BJ (cell line): ENCODE measurements at places on chromosomes 11 and 22.

DNA sequence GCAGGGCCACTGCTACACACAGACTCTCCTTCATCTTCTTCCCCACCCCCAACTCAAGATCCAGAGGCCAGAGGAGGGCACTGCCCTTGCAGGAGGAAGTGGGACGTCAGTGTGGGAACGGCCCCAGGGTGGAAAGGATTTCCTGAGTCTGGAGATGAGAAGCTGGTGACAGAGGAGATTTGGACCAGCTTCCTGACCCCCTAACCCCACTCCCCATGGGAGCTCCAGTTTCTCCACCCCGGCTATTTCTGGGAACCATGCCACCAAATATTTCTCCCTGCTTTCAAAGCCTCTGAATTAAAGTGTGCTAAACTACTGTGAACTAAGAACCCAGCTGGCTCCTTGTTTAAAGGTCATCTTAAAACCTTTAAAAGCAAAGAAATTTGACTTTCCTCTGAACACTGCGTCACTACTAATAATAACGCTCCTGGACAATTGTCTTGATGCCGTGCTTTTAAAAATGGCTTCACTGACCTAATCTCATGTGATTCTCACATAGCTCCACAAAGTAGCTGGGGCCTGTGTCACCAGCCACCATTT, 46.6 kb downstream of the CWC15 start:
- peak; percentile 91 for DNase-seq

- DNase-seq, result no peak
Observed at GRCh38 chr11:116535994-116536393, 236.8 kb downstream of the BUD13 start.

DNA sequence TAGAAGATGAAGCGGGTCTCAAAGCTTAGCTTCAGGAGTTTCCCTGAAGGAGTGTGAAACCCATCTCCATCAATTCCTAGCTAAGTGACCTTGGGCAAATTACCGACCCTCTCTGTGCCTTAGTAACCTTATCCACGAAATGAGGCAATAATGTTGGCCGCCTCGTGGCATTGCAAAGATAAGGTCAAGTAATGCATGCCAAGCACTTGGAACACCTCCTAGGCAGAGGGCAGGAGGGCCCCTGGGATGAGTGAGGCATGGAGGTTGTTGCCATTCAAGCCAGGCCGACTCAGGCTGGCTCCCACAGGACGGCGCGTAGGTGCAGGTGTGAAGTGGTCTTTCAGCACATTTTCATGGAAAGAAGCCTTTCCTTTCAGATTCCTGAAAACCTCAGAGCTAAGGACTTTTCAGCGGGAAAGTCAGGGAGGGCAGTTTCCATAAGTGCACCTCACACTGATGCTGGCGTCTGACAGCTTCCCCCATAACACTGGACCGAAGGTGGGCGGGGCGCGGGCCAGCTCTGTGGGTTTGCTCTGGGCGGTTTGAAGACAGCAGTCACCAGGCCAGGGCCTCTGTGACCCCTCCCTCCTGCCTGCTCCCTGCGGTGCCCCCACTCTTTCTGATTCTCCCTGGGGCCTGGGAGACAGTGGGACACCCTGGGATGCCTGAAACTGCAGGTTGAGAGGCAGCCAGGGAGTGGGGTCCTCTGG, 25.2 kb downstream of the RPS6KA4 start:
- no peak for DNase-seq

DNA sequence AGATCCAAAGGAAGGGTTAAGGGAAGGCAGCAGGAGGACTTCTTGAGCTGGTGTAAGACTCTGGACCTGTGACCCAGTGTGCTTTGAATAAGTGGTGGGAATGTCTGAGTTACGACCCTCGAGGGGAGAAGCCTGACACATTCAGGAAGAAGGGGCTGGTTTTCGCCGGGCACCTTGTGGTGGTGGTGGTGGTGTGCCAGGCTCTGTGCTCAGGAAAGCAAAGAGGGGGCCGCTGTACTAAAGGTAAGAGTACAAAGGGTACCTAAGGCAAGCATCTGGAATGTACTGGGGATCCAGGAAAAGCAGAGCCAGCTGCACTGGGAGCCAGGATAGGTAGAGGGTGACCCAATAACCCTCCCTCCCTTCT, 6.3 kb downstream of the KLHL35 start:
- DNase-seq, result no peak

DNA sequence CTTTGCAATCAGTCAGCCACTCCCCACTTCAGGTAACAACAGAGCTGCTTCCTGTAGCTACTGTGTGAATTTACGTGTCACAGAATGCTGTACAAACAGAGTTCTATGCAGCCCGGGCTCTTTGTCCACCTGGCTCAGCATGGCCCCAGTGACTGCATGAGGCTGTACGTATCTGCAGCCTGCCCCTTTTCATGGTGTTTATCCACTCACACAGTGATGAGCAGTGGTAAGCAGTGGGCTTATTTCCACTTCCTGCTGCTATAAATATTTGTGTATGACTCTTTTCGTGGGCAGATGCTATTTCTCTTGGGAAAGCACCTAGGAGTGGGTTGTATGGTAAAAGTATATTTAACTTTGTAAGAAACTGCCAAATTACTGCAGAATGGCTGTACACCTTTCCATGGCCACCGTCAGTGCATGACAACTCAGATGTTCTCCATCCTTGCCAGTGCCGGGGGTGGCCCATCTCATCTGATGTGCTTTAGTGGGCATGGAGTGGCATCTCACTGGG, 43.3 kb downstream of the MYEOV start:
- peak; percentile 17 for DNase-seq

DNA sequence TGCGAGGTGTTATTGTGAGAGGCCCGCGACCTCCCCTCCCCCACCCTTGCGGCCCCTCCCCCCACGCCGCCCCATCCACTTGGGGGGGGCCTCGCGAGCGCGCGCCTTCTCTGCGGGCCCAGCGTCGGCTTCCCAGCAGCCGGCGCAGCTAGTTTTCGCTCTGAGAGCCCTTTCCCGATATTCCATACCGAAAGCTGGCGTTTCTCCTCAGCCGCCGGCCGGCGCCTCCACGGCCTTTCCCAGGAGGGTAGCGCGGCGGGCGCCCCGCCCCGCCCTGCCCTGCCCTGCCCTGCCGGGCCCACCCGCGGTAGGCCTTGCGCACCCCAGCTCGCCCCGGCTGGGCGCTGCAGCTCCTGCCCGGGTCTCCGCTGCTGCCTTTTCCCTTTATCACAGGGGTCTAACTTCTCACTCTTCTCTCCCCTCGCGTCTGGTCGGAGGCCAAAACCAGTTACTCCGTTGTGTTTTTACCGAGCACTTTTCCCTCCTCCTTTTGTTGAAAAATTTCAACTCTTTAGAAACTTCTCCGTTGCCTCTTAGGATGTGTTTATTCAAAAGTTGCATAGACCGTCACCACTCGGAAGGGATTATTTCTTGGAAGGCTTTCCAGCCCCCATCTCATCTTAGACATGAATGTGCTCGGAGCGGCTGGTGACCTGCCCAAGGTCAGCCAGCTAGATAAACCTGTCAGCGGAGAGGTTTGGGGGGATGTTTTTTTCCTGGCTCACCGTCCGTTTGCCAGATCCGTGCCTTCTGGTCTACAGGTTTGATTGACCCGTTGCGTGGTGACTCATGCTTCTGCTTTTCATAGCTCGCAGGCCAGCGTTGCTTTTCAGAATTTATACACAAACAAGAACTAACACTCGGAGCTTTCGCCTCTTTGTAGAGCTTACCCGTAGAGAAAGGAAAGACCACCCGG, 648 bp downstream of the PAFAH1B2 start:
- DNase-seq, result peak; percentile 23

GRCh38 chr11:77081976-77082836, 15.4 kb downstream of the CAPN5 start:
- no peak for DNase-seq

GRCh38 chr11:35798423-35798822, 135.8 kb downstream of the TRIM44 start:
- DNase-seq, result no peak

GRCh38 chr22:43001271-43002201, 13.4 kb downstream of the PACSIN2 start:
- no peak for DNase-seq

DNA sequence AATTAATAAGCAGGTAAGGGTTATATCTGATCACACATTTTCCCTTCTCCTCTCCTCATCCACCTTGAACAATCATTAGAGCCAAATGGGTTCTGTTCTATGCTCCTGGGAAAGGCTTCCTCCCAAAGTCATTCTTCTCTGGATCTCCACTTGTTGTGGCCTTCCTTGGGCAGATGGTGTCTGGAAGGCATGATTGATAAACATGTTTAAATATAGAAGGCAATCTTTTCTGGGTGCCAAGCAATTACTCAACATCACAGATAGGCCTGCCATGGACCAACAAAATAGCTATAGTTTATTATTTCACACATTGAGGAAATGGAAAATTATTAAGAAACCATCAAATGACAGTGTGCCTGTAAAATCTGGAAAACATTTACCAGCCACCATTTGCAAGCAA, 73.5 kb downstream of the KCNA4 start:
- no peak for DNase-seq

- DNase-seq, result no peak
Observed at GRCh38 chr22:30304495-30305244, 15.4 kb upstream of the CASTOR1 start.

DNA sequence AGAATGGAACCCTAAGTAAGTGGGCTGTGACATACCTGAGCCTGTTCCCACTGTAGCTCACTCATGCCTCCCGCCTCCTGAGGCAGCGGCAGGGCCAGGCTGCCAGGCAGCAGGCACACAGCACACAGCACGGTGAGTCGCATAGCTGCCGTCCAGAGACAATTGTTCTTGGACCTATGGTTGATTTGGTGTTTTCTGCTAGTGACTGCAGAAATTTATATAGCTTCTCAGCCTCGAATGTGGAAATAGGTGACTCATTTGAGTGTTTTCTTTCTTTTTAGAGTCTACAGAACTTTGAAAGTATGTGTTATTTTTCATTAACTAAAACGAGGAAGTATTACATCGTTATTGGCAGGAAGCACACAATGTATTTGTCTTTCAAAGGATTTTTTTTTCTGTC, at the start of gene MMP7:
TSS of gene MMP7 (minus strand) at position 190 of the 400 bp plus-strand sequence. CDS start at position 143, 47 bp downstream.
- DNase-seq, result peak; percentile 31

DNA sequence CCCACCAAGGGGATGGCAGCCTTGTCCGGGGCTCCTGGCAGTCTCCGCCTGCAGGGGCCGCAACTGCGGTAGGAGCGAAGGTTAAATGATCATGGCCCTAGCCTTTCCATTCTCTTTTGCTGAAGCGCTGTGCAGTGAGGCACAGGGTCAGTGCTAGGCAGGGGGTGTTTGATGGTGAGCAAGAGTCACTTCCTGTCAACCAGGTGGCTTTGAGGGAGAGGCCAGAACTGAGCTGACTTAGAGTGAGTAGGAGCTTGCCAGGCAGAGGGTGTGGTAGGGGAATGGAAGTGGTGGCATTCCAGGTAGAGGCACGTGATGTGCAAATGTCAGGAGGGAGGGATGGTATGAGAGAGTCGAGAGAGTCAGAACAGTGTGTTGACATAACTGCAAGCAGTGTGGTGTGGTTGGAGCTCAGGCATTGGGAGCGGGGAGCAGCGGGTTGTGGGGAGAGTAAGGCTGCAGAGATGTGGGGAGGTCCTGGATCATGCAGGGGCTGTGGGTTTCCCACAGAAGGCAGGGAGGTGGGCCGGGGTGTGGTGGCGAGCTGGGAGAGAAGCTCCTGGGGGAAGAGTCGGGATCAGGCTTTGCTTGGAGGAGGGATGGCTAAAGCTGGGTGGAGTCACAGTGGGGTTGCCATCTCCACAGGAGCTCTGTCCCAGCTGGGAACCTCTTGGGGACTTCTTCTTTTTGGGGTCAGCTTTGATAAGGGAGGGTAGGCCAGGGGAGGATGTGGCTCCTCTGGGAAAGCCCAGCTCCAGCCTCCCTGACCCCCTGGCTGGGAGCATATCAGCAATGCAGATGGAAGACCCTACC, 33.3 kb downstream of the AMPD3 start:
- DNase-seq, result no peak

- DNase-seq, result no peak
Observed at GRCh38 chr22:38411016-38411415, 44.0 kb downstream of the KCNJ4 start.

DNA sequence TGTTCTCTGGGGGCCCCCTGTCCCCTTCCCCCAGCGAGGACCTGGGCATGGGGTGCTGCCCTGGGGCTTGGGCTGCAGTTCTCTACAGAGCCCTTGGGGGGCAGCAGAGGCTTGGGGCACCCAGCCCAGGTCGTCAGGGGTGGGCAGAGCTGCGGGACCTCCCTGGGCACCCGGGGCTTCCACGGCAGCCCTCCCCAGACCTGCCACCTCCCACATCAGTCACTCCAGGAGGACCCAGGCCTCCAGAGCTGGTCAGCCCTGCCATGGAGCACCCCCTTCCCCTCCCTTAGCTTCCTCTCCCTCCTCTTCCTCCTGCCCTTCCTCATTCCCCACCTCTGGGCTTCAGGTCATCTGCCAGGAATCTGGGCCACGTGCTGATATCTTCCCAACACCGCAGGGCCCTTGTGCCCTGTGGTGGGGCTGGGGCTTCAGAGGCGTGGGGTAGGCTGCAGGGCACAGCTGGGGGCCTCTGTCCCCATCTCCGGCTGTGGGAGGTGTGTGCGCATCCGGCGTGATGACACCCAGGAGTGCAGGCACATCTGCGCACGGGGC, 5.8 kb downstream of the TSPAN4 start:
- DNase-seq, result no peak

DNA sequence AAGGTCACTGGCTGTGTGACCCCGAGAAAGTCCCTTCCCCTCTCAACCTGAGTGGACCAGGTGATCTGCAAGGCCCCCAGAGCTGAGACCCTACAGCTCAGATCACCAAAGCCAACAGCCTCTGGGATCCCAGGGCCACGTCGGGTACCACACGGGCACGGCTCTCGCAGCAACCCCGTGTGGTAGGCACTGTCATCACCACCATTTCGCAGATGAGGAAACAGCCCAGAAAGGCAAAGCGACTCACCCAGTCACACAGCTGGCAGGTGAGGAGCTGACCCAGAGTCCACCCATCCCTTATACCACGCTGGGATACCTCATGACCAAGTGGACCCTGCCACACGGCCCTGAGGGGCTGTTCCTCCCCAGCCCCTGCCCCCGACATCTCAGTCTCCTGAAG, 2.8 kb downstream of the ATP5MGL start:
- no peak for DNase-seq

- DNase-seq, result no peak
Observed at GRCh38 chr11:45179686-45180178, 33.3 kb downstream of the PRDM11 start.

GRCh38 chr22:47340851-47341436, 578.5 kb downstream of the TBC1D22A start:
- no peak for DNase-seq

DNA sequence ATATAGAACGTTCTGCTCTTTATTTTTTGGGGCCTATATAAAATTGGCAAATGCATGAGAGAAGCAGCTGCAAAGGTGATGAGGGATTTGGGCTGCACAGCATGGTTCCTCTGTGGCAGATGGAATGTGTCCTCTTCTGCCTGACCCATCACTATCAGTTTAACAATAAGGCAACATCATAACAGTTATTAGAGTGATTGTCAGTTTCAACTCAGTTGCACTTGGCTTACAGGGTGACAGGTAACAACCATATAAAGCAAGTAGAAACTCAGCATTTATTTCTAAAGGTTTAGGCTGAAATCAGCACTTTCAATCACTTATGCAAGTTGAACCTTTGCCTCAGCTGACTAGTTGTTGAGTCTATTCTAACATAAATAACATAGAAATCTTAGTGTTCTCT, 935.4 kb upstream of the CHORDC1 start:
- DNase-seq, result no peak

GRCh38 chr22:50398831-50399648, 55.9 kb downstream of the PPP6R2 start:
- DNase-seq, result no peak
